ENCODE measurements at places on chromosomes 11 and 22.

DNA sequence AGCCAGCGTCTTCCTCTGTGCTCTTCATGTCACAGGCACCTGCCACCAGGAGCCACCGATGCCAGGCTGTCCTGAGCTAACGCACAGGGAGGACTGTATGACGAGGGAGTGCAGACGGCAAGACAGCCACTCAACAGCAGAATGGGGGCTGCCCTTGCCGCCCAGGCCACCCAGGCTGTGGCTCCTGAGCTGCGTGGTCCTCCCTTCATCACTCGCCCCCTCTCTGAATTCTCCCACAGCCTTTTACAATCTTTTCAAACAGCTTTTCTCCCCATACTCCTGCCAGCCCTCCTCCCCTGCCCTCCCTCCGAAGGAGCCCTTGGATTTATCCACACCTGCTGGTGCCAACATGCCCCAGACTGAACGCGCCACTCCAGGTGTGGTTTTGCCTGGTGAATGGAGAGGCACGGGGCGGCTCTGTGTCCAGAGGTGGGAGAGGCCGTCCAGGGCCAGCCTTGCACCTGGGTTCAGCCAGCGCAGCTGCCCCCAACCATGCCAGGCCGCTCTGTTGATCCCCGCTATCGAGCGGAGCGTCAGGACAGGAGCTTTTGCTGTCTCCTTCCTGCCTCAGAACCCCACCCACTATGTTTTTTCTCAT is 22.0 kb downstream of the OVOL1 start:
- no peak for DNase-seq

DNA sequence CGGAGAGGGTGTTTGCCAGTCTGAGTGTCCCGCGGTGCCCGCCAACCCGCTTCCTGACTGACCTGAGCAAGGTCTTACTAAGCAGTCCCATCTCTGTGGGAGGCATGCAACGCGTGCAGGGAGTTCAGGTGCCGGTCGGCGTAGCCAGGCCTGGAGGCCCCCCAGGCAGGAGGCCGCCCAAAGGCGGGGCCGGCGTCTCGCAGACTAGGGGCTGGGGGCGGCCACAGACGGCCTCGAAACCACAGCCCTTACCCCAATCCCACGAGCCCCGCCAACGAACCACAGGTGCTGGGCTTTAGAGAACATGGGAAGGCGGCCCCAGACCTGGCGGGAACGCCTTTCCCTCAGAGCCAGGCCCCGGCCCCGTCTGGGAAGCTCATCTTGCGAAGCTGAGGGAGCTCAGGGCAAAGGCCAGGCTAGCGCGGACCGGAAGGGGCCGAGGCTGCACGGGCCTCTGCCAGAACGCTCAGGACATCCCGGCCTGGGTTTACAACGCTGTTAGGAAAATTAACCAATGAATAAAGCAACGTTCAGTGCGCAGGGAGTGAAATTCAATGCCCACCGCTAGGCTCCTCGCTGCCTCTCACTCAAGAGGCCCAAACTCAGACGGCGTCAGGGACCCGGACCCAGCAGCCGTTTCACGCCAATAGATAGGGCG is 2.1 kb upstream of the MTFP1 start:
- peak; percentile 59 for DNase-seq

- no peak for DNase-seq
Observed at GRCh38 chr22:47748957-47749356, 986.5 kb downstream of the TBC1D22A start.

DNA sequence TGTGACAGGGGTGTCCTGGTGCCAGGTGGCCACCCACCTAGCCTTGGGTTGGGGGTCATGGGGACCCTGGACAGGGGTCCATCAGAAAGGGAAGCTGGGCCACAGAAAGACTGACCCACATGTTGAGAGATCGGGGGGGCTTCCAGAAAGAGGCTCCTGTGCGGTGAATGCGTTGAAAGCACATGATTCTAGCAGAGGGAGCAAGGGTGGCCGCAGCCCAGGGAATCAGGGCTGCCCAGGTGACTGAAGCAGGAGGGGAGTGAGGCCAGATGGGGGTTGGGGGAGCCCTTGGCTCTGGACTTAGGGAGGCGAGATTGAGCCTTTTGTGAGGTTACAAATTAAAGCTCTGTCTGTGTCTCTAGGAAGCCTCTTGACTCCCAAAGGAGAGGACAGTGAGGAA is 80.7 kb downstream of the MORC2 start:
- no peak for DNase-seq

DNA sequence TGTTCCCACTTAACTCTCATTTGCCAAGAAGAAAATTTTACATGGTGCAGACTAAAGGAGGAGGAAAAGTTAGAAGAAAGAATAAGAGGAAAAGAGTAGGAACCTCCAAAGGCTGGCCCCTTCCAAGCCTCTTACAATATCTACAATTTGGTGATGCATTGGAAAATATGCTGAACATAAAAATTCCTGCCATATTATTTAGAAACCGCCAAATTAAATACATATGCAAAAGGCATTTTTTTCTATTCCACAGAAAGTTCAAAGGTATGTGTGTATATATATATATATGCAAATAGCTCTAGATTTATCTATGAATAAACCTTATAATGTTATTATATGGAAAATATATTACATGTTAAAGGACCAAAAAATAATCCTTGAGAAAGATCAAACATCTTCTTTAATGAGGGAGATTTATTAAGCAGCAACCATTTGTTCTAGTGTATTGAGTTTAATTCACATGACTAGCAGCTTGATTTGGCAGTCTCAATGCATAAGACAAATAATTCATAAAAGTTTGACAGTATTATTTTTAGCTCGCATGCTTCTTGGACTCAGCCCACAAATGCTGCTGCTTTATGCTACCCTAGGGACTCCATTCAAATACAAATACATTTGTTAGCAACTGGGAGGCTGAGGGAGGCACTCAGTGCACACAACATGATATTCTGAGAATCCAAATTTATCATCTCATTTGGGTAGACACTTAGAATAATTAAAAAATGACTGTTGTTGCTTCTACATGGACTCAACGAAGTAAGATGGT is 184.9 kb downstream of the SBF2 start:
- no peak for DNase-seq

GRCh38 chr11:60910281-60910687 is 3.7 kb upstream of the TMEM109 start:
- no peak for DNase-seq

GRCh38 chr11:72730737-72731136 is 21.5 kb downstream of the ARAP1 start:
- no peak for DNase-seq

GRCh38 chr11:130612291-130612851 is 163.9 kb downstream of the ADAMTS15 start:
- DNase-seq = no peak

DNA sequence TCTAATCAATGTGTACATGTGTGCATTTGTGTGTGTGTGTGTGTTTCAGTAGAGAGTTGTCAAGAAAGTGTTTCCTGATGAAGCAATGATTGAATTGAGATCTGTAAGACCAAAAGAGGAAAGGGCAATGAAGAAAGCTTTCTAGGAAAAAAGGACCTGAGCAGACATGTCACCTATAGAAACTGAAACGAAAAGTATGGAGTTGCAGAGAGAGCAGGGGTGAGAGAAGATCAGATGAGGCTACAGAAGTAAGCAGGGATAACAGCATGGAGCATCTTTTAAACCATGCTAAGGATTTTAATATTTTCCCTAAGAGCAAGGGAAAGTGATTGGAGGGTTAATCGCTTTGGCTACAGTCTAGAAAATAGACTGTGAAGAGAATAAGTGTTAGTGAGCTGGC is 1459.4 kb upstream of the TENM4 start:
- DNase-seq = no peak

DNA sequence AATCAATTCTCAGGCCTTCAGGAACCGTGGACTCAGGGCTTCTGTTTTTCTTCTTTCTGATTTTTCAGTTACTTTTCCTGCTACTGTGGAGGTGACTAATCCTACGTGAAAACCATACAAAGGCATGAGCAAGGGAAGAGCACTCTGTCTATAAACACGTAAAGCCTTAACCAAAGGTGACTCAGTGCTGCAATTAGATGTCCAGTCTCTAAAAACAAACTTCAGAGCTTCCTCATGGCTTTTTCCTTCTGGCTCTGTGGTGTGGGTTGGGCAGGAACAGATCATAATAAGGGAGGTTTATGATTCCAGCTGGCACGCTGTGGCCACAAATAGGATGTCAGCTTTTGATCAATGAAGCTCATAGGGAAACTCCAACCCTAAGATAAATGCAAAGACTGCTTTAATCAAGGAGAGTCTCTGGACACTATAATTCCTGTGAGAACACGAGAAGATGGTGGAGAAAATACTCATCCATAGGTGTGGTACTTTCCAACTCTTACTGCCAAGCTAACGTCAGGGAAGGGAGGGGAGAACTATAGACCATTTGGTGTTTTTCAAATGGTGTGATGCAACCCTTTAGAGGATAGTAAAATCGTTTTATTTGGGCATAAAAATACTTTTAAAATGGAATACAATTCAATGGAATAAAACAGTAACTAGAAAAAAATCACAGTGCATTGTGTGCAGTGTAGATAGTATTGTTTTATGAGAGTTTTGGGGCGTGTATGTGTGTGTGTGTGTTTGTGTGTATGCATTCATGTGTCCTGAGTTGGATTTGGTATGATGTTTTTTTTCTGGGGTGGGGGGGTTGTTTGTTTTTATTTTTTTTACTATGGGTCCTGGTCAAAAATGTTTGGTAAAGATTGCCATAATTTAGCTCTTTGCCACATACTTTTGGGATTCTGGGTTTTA is at the start of gene NXPE2:
TSS of gene NXPE2 (plus strand) at position 403 of the 912 bp plus-strand sequence. CDS start at position 452, 49 bp downstream.
- DNase-seq = no peak

GRCh38 chr11:77821349-77821851 is 456 bp downstream of the AAMDC start:
- peak; percentile 7 for DNase-seq

DNA sequence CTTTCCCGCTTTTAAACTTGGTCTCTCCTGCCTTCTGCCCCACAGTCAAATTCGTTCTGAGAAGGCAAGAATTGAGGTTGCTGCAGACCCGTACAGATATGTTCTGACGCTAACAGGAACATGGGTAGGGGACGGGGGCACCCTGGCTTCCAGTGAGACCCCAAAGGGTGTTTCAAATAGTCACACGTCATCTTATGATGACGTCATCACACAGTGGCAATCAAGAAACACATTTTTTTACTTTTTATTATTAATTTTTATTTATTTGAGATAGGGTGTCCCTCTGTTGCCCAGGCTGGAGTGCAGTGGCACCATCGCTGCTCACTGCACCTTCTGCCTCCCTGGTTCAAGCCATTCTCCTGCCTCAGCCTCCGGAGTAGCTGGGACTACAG is 22.9 kb upstream of the TESMIN start:
- no peak for DNase-seq

DNA sequence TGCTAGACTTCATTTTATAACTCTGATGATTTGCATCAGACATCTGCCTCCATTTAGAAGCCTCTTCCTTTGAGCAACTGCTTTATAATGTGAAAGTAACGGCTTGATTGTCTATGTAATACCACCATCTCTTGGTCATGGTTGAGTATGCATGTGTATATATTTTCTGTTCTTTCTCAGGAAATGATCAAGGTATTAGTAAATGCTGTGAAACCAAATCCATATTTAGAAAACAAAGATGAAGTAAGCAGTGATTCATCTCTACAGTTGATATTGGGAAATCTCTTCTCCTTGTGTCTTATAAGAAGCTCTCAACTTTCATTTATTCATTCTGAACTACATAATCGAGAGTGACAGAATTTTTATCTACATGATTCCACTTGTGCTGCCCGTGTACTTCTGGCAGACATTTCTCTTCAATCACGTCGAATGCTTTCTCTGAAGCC is 104.6 kb upstream of the ANO3 start:
- DNase-seq = no peak

DNA sequence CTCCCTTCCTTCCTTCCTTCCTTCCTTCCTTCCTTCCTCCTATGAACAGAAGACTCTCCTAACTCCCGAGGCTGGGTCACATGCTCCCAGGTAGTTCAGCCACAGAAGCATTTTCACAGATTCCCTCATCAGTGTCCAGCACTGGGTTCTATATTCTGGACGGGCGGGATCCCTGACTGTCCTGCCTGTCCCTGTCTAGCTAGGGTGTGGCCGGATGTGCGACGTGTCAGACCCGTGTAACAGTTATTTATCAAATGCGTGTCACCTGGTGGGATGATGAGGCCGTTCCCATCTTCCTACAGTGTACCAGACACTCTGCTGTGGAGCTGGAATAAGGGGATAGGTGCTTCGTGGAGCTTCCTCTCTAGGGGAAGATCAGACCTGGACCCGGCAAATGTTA is 901.0 kb downstream of the BRD1 start:
- no peak for DNase-seq

DNA sequence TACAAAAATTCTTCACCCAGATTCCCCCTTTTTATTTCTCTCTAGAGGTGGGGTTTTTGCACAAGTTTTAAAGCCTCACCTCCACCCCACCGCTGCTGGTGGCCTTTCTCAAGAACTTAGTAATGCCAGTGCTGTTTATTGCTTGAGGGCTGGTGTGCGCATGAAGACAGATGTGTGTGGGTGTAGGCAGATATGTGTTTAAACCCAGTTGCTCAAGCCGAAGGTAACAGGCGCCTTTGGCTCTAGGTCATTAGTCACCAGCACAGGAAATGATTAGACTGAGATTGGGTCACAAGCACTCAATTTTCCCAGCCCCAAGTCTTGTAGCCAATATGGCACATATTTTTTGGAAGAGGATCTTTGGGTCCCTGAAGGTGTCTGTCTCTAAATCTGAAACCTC is 2.7 kb upstream of the CLMP start:
- no peak for DNase-seq

DNA sequence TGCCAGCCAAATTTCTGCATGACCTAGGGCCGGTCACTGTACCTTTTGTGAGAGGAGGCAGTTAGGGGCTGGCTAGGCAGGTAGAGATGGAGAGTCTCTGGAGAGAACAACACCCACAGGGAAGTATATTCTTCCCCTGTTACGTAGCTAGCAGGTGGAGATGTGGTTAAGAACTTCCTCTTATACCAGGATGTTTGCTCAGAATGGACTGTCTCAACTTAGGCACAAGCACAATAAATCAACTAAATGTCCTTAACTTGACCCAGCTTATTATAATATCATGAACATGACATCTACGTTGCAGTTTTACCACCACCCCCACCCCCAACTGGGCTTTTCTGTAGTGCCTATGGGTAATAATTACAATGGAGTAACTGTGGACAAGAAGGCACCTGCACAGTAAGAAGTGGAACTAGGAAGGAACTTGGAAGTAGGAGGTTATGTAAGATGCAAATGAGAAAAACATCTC is 60.7 kb upstream of the MPEG1 start:
- DNase-seq = no peak
